ENCODE measurements at places on chromosomes 12 and 14.

DNA sequence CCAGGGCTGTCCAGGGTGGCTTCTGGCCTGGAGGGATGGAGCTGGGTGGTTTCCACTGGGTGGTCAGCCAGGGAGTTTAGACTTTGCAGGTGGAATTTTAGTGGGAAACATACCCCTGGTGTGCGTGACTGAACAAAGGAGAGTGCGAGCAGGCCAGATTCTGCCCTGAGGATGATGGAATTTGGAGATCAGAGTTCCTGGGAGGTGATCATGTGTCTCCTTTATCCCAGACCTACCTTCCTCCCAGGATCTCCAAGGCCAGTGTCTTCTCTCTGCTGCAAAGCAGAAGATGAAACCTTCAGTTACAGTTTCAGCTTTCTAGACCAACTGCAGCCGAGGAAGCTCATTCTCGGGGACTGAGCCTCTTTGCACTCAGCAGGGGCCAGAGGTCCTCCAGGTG lies 33.2 kb downstream of the RPH3A start:
- DNase-seq: no peak

DNA sequence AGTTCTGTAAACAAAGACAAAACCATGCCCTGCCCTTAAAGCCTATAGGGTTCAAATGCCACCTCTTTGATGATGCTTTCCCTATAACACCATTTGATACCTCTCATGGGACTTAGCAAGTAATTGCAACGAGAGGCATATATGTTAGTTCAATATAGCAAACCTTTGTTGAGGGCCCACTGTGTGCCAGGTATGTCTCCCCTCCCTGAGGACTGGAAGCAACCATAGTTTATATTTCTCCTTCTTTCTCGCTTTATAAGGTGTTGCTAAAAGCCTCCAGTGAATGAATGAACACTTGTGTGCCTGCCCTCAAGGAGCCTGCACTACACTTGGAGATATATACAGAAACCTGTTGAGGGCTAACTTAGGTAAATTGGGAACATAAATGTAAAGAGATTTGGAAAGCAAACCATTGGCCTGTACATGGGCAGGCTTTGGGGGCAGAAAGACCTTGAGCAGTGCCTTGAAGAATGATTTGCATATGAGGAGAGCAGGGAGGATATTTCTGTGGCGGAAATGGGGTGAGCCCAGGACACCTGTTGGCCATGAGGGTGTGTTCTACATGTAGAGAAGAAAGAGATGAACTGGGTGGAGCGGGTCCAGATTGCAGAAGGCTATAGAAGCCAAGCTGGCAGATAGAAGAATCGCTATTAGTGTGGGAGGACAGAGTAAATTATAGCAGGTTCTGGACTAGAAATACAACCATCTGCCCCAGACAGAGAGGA lies 1.8 kb upstream of the CKAP4 start:
- no peak for DNase-seq

- no peak for DNase-seq
Observed at GRCh38 chr14:97948841-97949240, 1151.7 kb downstream of the VRK1 start.

GRCh38 chr12:13209436-13210235 lies 13.1 kb downstream of the EMP1 start:
- DNase-seq: no peak

- DNase-seq: no peak
Observed at GRCh38 chr14:59175404-59175803, 13.1 kb upstream of the DAAM1 start.

DNA sequence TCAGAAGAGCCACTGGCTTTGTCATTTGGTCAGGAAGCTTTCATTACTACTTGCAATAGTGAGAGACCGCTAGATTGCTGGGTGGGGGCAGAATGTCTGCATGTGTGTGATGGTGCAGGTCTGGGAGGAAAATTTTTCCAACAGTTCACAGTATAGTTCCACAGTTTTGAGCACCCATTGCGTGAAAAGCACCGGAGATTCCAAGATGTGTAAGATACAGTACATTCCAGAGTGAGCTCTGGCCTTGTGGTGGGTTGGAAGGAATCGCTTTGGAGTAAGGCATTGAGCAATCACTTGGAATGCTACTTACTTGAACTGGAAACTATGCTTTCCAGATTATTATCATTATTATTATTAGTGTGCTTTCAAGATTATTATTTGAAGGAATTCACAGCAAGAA lies 47.6 kb upstream of the FRMD6 start:
- DNase-seq: no peak

DNA sequence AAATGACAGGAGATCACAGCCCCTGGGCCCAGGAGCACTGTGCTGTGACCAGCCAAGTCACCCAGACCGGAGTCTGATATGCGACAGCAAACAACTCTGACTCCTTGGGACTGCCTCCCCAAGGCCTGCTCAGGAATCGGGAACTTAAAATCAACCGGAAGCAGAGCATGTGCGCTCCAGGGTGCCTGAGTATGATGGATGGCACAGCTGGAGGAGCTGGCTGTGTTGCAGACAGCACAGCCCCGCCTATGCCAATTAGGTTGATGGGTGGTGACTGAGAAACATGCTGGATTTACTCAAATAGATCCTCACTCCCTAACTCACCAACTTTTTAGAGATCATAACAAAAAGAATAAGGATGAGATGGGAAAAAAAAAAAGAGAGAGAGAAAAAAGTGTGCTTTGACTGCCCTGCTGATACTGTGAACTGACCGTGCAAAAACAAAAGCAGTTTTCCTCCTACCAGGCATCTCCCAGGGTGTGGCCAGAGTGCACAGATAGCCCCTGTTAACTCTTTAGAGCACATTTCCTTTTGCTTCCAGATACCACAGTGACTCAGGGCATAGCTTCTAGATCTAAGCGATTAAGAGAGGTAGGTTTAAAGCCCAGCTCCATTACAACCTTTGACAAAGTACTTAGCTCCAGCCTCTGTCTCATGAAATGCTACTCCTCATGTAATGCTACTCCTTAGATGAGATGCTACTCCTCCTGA lies 27.4 kb upstream of the STON2 start:
- no peak for DNase-seq

- no peak for DNase-seq
Observed at GRCh38 chr12:121115530-121115929, 17.1 kb upstream of the P2RX7 start.

DNA sequence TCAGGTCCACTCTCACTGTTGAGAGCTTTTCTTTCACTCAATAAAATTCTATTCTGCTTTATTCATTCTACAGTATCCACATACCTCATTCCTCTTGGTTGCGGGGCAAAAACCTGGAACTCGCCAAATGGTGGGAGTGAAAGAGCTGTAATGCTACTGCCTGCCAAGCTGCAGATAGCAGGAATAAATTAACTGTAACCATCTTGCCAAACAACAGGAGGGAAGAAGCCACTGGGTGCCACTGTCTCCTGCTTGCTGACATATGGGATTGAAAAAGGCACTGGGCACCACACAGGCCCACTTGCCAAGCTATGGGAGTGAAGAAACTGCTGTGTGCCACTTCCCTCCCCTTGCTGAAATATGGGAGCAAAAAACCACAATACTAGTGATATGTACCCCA lies 111.9 kb upstream of the CNTN1 start:
- no peak for DNase-seq

- no peak for DNase-seq
Observed at GRCh38 chr14:53386362-53386761, 233.2 kb upstream of the DDHD1 start.

DNA sequence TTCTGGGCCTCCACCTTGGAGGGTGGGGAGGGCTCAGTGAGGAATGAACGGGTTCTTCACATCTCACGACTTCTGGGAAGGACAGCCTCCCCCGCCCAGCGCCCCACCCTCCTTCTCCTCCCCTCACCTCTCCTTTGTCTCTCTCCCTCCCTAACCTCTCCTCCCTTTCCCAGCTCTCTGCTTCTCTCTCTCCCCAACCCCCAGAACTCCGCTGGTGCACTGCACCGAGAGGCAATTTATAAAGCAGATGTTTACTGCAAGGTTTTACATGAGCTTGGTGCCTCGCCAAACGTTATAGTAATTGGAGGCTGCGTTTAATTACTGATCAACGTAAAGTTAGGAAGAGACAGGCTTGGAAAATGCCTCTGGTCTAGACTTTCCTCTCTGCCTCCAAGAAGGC lies 42.9 kb upstream of the FAM222A start:
- DNase-seq: no peak

GRCh38 chr12:102026728-102027127 lies 35.1 kb downstream of the WASHC3 start:
- no peak for DNase-seq
